ENCODE measurements at places on chromosomes 1 and 21.

GRCh38 chr1:68232289-68233148 is at the start of gene WLS:
TSS of gene WLS (minus strand) at chr1:68232523. CDS start at chr1:68232299, 224 bp downstream.
- DNase-seq = peak; percentile 81

DNA sequence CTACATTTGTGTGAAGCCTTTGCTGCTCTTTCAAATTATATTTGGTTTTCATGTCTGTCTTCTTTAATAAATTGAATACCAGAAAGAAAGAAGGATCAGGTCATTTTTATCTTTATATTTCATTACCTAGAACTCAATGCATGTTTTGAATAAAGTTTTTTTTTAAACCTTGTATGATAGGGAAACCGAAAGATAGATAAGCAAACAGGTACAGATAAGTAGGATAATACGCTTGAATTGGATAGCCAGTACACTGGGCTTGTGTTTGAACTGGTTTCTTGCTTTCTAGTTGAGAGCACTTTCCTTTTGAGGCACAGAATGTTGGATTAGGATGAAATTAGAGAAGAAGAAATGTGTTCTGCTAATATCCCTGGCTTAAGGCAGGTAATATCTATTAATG is 46.9 kb downstream of the PKN2 start:
- no peak for DNase-seq

DNA sequence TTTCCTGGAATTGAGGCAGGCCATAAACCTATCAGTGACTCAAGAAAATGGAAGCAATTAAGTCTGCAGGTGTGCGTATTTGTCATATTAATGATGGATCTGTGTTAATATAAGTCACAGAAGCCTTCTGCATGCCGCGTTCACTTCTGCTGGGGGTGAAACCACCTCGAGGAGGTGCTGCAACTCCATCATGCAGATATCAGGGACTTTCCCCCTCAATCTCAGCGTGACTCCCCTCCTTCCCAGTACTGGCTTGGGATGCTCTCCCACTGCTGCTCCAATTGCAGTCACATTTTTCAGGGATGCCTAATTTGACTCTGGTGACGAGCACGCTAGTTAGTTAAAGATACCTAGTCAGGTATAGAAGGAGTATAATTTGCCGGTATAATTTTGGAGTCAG is 87.5 kb downstream of the ASTN1 start:
- DNase-seq = no peak

- no peak for DNase-seq
These were observed 101.4 kb downstream of the PLPPR5 start for GRCh38 chr1:98903261-98903660.

DNA sequence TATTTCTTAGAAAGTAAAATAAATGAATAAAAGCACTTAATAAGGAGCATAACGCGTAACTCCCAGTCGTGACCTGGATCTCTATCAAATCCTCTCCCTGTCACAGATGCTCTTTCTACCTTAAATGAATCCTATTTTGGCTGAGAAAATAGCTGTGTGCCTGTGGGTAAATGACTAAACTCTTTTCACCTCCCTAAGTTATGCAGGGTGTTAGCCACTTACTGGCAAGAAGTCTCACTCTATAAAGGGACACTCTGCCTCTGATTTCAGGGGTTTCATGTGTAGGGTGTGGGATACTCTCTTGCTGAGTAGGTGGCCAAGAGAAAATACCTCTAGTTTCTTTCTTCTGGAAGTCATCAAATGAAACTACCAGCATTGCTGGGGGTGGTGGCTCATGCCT is 24.3 kb upstream of the PPP1R15B start:
- no peak for DNase-seq

DNA sequence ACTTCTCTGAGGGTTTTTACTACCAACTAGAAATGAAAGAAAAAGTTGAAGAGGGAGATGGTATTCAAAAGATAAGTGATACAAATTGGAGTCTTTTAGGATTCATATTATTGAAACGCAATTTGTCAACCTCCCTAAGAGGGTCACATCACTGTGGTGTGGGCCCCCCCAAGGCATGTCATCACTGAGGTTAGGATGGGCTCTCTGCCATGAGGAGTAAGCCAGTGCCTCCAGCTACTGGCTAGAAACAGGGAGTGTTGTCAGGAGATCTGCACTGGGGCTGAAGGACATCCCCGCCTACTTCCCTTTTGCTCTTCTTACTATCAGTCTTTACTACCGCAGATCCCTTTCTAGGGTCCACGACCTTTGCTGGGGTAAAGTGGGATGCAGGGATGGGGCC is 25.9 kb downstream of the ITSN1 start:
- no peak for DNase-seq

DNA sequence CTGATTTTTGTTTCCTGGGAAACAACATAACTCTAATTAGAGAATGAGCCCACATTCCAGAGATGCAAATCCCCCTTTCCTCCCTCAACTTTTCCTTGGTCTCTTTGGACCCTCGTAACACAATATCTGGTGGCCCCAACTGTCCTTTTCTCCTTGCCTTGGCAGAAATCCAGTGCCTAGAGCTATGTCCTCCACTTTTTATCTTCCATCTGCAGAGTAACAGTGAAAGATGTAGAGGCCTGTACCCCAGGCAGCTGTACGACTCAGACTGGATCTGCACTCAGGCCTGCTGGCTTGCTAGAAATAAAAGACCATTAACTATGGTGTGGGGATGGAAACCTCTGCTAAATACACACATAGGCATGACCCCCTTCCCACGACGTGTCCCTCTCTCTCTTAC is 72.0 kb downstream of the WARS2 start:
- no peak for DNase-seq

GRCh38 chr1:43824795-43825194 is 108.8 kb upstream of the ARTN start:
- DNase-seq = no peak

GRCh38 chr1:248404024-248404423 is 1.2 kb downstream of the OR2T1 start:
- DNase-seq = peak; percentile 7

DNA sequence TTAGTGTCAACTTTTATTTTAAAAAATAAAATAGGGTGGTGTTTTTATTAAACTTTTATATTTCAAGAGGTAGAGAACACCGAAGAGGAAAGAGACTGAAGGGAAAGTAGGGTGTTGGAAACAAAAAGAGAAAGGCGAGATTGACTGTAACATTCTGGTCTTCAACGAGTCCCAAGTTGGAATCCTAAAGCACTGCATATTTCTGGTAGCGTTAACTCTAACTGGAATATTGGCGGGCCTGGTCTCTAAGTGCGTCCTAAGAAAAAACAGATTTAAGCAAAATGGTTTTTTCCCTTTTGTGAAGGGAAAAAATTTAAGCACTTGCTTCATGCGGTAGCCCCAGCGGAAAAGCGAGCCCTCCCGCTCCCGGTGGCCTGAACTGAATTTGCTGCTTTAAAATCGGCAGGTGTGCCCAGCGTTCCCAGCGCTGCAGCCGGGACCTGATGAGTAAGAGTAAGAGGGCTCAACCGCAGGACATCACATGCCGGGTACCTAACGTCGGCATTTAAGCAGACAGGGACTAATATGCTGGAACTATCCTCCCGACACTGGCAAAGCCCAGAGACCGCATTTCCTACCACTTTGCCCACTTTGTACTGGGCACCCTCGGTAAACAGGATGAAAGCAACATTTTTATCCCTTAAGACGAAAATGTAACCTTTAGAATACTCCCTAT is 30.5 kb upstream of the NFIA start:
- DNase-seq = peak; percentile 46

DNA sequence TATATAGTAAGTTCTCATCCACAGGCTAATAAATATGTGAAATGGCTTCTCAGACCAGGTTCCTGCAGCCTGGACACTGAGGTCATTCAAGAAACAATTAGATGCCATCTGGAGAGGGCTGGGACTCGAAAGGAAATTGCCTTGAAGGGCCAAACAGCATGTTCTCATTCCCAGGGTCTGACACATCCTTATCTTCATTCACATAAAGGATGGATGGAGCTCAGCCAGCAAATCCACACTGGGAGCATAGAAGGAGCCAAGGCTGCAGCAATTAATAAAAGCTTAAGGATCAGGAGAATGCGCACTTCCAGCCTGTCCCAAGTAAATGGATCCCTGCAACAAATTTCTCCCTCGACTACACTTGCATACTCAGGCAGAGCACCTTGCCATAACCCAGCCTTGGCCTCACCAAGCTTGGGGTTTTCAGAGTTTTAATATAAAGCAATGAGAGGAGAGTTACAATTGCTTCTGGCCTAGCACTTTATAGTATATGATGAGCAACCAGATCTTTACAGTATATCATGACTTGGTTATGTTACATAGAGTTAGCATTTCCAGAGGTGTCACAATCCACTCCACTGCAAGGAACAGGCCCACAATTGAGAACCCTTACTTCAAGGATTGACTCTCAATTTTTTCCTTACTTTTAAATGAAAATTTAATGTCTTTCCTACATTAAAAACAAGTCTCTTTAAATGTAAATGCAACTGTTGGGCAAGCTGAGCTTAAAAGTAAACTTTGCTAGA is 55.9 kb downstream of the BCAR3 start:
- peak; percentile 44 for DNase-seq

- DNase-seq = no peak
These were observed 68.0 kb downstream of the MEGF6 start for GRCh38 chr1:3543076-3544039.

- DNase-seq = no peak
These were observed 126.2 kb downstream of the GIPC2 start for GRCh38 chr1:78171736-78172590.
